ENCODE measurements at places on chromosomes 7 and 10.
A peak's percentile ranks its signal among the peaks of the same experiment; 100 is the strongest.

DNA sequence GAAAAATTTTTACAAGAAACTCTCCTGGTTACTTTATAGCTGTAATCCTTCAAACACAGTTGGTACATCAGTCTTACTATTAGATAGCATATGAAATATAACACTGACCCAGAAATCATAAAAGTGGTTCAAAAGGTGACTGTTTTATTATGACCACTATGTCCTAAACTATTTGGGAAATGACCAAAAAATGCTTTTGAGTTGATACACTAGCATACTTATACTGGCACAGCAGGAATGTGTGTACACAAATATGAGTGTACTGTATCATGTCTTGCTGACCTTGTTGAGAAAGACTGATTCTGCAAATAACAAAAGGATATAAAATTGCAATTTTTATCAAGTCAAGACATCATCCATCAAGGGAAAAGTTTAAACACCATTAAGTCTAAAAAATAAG is 24.3 kb downstream of the CSTF2T start:
- DNase-seq, result no peak

GRCh38 chr7:133121175-133121844 is 39.4 kb upstream of the CHCHD3 start:
- no peak for DNase-seq

GRCh38 chr7:103803631-103804030 is 185.8 kb downstream of the RELN start:
- DNase-seq, result no peak

GRCh38 chr10:122181041-122181732 is 89.9 kb upstream of the BTBD16 start:
- no peak for DNase-seq

DNA sequence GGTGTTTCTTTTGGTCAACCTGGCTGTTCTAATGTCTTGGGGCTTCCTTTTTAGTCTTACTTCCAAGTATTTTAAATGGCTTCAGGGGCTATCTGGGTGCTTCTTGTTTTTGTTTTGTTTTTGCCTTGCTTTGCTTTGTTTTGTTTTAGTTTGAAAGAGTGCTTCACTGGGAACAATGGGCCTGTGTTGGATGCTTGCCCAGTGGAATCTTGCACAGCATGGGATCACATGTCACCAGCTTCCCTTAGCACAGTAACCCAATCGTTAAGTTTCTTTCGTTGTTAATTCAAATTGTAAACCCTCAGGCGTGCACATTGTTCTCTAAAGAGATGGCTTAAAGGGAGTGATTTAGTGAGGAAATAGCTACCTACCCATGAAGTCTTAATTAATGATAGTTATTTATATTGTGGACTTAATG is 8.9 kb downstream of the COL17A1 start:
- DNase-seq, result no peak

GRCh38 chr10:67976292-67977245 is 92.1 kb downstream of the SIRT1 start:
- DNase-seq, result no peak

DNA sequence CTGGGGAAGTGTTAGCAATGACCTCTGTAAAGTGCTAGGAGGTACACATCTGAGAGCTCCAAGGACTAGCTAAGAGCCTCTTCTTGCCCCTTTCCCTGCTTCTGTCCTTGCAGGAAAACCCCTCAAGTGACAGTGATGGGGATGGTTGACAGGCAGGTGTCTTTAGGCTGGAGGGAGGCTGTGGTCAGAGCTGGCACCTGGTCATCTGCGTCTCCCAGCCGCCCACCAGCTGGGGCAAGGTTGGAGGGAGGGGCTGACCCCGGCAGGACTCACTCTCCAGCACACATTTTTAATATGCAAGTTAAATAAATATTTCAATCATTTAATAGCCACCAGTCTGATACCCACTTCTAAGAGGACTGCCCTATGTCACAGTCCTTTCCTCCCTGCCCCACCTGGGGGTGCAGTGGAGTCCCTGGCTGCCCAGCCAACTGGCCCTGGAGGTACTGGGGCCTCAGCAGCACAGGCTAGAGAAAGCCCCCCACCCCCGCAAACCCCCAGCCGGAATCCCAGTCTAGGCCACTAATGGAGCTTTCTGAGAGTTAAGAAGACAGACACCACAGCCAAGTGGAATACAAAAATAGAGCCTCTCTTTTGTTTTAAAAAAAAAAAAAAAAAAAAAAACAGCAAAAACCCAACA is 6.3 kb downstream of the FGF8 start:
- DNase-seq, result no peak

DNA sequence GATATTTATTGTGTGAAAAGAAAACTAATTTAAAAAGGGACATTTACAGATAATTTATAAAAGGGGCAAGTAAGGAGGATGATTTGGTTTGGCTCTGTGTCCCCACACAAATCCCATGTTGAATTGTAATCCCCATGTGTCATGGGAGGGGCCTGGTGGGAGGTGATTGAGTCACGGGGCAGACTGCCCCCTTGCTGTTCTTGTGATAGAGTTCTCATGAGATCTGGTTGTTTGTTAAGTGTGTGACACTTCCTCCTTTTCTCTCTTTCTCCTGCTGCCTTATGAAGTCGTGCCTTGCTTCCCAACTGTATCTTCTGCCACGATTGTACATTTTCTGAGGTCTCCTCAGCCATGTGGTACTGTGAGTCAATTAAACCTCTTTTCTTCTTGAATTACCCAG is 171.0 kb upstream of the SEMA3E start:
- no peak for DNase-seq

- no peak for DNase-seq
Measured at GRCh38 chr10:111677759-111678158, 505.8 kb downstream of the GPAM start.

DNA sequence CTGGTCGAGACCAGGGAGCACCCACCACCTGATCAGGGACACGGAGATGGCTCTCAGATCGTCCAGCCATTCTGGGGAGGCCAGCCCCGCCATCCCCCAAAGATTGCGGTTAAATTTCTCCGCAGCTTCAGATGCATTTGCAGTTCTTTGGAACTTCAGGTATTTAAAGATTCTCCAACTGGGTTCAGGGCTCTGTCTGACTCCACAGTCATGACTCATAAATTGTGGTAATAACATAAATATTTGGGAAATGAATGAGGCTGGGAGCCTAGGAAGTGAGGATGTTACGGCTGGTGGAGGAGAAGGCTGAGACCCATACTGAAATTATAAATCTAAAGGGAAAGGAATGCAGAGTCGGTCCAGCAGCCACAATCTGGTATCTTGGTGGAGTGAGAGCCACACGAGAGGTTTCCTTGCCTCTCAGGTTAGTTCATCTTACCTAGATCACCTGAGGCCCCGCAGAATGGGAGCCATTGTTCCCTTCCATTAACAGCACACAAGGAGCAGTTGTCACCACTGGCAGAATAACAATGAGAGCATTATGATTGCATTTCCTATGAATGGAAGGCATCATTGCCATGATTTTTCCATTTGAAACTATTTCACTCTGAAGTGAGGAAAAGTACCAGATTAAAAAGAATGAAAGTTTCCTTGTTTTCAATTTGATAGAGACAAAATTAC is 26.7 kb upstream of the DNAJB6 start:
- no peak for DNase-seq

- no peak for DNase-seq
Measured at GRCh38 chr7:112749775-112750174, 40.4 kb downstream of the TMEM168 start.

DNA sequence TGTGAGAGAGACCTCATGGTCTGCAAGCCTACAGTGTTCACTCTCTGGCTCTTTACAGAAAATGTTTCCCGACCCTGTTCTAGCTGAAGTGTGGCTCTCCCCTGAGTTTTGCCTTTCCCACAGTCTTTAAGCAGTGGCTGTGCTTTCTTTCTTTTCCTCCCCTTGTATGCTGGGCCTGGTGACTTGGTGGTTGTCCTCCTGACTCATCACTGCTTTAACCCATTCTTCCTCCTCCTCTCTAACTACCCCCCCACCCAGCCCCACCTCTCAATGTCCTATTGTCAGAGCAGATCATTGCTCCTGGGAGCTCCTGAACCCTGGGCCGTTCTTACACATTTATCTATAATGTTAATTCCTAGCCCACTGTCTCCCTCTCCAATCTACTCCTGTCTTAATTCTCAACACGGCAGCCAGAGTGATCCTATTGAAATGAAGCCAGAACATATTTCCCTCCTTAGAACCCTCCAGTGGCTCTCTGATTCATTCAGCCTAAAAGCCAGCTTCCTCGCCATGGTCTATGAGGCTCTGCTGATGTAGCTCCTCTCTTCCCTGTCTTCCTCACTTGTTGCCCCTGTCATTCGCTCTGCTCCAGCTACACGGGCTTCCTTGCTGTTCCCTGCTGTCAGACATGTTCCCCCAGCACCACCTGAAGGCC is 55.0 kb downstream of the DENND11 start:
- DNase-seq, result no peak

- DNase-seq, result no peak
Measured at GRCh38 chr7:68476966-68477365, 1121.3 kb upstream of the AUTS2 start.

DNA sequence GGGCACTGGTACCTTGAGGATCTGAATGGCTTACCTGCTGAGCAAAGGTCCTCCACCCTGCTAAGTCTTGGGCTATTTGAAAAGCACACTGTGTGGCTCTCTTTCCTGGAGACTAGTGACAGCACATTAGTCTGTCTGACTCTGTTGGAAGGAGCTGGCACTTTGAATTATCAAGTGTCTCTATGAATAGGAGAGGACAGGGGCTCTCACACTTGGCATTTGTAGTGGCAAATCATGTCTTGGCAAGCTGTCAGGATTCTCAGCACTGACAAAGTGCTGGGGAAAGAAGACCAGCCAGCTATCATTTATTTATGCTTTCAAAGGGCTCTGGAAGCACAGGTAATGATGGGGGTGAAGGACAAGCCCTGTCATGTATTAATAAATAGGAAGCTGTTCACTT is 62.8 kb downstream of the MTPN start:
- DNase-seq, result no peak

GRCh38 chr7:151013733-151014497 is 10.4 kb downstream of the ATG9B start:
- DNase-seq, result peak; percentile 71

DNA sequence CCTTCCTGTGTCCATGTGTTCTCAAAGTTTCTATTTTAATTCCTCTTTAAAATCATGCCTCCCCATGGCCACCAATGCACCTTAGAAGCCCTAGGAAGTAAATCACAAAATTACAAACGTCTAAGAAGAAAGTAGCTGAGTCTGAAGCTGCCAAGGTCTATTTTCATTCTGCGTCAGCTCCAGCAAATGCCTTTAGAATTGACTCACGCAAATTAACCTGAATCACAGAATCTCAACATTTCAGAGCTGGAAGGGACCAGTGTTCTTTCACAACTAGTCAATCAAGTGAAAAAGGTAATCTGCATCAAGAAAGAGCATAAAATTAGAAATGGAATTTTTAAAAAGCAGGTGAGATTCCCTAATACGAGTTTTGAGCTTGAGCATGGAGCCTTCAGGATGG is 1017.6 kb downstream of the SORCS3 start:
- no peak for DNase-seq

- DNase-seq, result no peak
Measured at GRCh38 chr10:61406736-61407135, 46.4 kb downstream of the TMEM26 start.

DNA sequence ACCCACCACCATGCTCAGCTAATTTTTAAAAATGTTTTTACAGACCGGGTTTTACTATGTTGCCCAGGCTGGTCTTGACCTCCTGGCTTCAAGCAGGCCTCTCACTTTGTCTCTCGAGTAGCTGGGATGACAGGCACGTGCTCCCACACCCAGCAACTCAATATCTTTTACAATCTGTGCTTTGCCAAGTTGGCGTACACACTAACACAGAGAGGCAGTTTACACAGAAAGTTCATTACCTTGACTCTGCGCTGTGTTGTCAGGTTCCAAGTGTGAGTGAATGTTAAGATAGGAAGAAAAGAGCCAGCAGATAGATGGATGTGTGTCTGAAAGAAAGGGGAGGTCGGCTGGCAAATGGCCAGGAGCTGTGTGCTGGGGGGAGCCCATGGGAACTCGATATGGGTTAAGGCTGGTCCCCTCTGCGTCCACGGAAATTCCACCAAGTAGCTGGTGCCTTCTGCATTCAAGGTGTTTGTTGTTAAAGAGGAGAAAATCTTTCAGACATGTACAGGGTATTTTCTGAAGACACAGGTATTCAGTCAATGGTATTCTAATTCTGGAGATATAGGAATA is 299.8 kb downstream of the CAMK1D start:
- no peak for DNase-seq

- no peak for DNase-seq
Measured at GRCh38 chr7:101232141-101232850, 5.3 kb downstream of the CLDN15 start.

DNA sequence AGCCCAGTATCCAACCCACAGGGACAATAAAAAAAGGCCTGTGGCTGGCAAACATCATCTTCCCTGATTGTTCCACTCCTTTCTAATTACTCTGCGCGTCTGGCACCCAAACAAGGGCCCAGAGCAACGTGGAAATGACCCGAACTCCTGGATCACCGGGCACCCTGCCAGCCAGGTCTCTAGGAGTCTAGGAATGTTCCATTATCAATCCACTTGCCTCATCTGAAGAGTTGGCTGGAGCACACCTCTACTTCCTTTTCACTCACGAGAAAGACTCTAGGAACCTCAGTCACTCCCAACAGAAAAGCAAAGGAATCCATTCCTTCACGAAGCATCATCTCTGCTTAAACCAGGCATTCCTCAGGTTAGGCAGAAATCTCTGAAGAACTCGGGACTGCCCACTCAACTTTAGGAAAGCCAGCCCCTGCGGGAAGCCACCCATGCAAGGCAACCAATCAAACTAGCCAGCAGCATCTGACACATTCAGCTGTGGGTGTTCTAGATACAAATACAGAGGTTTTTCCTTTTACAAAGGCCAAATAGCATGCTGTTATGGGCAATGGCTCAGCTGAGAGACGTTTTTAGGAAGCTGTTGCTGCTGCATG is 37.7 kb downstream of the ATXN7L1 start:
- no peak for DNase-seq

DNA sequence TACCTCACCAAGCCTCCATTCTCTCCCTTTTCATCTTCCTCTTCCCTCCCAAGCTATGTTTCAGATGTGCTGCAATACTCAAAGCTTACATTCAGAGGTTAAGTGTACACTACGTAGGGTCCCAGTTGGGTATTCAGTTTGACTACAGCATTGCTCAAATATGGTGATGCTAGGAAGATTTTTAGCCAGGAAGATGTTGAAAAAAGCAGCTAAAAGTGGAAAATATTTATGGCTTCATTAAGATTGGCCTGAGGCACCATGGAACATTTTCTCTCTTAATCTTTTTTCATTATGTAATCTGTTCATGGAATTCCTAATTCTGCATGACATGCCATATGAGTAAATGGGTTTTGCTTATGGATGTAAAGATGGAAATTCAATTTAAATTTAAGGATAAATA is 72.0 kb upstream of the ABCB5 start:
- no peak for DNase-seq

GRCh38 chr10:47049906-47050305 is 138.7 kb downstream of the PTPN20 start:
- DNase-seq, result no peak

GRCh38 chr10:30834651-30835050 is 197.0 kb downstream of the ZNF438 start:
- no peak for DNase-seq

- DNase-seq, result no peak
Measured at GRCh38 chr7:55122263-55122662, 103.4 kb downstream of the EGFR start.

- no peak for DNase-seq
Measured at GRCh38 chr7:65404020-65404419, 30.4 kb downstream of the ZNF92 start.

Data from activated CD4-positive, alpha-beta T cell treated with anti-CD3 and anti-CD28 coated beads for 4 hours (primary cell).